ENCODE measurements at places on chromosomes 4 and X.

DNA sequence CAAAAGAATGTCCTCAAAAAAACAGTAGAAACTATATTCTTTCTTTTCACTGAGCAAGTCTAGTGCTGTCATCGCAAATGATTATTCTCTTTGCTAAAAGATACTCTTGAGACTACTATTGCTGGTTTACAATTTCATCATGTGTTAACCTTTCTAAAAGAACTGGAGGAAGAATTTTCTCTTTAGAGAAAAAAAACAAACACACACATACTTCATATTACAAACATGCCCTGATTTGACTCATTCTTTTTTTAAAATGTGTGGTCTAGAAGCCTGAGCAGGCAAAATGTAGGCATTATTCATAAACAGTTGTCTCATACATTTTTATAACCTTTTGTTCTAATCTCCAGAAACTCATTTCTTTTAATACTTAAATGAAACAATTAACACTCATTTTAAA lies 60.6 kb upstream of the FAT4 start:
- DNase-seq, result no peak

DNA sequence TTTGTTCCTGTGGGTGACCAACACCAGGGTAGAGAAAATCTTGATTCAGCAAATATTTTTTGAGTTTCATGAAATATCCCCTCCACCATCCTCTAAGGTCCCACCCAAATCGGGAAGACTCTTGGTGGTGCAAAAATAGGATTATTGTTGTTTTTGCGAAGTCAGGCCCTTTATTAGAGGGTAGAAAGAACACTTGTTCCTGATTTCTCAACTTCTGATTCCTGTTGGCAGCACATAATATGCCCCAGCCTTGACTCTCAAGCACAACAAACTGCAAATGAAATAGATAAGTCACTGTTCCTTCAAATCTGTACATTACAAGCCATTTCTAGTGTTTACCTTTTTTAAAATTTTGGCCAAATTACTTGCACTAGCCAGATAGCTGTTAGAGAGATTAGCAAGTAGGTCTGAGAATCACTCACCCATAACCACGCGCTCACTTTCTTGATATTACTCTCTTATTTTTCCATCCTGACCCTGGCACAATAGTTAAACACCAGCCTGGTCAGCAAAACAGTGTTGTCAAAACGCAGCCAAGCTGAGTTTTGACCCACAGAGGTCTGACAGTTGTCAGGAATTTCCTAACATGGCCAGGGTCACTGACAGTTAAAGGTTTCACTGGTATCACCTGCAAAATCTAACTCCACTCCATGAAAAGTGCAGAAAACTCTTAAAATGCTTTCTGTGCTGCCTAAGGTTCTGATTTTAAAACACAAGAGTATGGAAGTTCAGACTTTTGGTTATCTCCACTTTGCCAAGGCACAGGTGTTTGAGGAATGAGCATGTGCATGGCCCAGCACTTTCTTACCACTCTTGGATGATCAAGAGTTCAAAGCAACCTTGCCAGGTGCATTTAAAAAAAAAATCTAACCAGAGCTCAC lies 69.8 kb downstream of the RBM47 start:
- no peak for DNase-seq

DNA sequence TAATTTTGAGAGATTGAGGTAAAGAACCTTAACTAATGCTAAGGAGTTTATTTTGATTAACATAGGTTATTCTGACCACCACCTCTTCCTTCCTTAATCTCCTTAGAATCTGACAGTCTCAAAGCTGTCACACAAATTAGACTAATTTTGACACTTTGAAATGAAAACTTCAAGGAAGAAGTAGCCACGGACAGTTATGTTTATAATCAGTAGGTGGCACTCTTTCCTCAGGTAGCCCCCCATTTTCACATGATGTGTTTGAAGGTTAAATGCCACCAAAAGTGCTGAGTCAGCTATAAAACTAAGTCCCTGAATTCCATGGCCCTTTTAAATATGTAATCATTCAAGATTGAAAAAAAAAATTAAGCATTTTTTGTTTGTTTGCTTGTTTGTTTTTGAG lies 22.4 kb downstream of the TMEM33 start:
- no peak for DNase-seq

DNA sequence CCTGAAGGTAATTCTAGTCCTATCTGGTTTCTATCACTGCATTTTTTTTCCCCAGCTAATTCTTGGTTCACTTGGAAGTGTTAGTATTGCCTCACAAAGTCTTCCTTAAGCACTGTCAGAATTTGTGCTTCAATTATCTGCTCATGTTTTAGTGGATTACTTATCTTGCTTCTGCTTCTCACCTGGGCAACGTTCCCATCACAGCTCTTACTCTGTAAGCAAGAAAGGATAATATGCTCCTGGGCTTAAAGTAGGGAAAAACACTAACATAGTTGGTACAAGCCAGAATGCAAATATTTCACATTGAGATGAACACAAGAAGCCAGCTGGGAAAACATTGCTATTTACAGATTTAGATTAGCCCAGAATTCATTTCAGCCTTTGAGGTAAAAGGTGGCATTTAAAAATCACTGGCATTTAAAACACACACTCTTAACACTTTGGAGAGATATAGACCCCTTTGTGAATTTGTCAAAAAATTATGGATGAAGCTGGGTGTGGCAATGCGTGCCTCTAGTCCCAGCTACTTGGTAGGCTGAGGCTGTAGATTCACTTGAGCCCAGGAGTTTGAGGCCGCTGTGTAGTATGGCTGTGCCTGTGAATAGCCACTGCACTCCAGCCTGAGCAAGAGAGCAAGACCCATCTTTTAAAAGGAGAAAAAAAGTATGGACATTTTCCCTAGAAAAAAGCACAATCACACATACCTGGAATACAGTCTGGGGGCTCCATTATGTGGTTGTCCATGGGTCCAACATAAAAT lies 6.6 kb upstream of the PTPN13 start:
- no peak for DNase-seq

DNA sequence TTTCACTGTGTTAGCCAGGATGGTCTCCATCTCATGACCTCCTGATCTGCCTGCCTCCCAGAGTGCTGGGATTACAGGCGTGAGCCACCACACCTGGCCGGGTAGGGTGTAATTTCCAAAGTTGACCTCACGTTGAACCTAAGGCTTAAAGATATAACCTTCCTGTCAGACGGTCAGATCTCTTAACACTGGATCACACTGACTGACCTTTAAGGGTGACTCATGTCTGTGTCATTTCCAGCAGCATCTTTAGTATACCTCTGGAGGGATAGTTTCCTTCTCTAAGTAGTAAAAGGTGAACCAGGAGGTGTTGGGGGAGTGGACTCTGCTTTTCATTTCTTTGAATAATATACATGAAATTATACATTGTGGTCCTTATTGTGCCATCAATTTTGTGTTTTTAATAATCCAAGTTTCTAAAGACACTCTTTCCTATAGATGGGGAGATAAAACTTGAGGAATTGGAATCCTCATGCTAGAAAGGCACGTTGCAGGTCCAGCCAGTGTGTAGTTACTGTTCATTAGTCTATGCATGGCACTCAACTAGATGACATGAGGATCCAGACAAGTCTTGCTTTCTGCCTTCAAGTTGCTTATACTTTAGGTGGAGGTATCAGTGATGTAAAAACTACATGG lies 45.7 kb downstream of the ARHGAP10 start:
- DNase-seq, result no peak

DNA sequence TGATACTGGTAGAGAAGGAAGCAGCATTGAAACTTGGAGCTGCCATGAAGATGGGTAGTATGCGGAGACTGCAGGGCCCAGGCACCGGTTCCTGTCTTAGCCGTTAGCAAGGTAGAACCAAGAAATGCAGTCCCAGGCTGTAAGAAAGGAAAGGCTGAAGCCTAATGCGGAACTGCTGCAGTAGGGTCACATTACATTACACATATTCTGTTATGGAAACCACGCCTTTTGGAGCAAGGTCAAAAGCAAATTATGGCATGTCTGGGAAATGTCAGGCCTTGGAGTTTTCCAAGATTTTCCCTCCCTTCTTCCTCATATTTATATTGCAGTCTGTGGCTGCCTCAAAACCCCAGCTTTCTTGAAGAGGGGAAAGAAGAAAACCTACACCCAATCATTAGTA lies 204.8 kb upstream of the RASGEF1B start:
- DNase-seq, result no peak

- DNase-seq, result no peak
Measured at GRCh38 chr4:146132445-146132844, 43.1 kb upstream of the LSM6 start.

DNA sequence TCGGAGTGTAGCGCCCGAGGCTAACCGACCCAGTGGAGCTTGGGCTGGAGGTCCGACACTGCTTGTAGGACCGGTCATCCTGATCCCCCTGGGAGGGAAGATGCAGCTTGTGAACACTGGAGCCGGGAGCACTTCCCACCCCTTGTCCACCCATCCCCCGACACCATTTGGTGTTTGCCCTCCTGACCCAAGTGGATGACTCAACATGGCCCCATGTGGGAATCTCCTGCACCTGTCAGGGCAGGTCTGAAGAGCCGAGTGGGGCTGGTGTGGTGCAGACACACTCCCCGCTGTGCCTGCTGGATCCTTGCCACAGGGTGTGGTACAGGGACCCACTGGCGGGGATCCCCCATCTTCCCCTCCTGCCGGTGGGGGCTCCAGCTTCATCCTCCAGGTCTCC lies 90.0 kb upstream of the AFAP1 start:
- no peak for DNase-seq

DNA sequence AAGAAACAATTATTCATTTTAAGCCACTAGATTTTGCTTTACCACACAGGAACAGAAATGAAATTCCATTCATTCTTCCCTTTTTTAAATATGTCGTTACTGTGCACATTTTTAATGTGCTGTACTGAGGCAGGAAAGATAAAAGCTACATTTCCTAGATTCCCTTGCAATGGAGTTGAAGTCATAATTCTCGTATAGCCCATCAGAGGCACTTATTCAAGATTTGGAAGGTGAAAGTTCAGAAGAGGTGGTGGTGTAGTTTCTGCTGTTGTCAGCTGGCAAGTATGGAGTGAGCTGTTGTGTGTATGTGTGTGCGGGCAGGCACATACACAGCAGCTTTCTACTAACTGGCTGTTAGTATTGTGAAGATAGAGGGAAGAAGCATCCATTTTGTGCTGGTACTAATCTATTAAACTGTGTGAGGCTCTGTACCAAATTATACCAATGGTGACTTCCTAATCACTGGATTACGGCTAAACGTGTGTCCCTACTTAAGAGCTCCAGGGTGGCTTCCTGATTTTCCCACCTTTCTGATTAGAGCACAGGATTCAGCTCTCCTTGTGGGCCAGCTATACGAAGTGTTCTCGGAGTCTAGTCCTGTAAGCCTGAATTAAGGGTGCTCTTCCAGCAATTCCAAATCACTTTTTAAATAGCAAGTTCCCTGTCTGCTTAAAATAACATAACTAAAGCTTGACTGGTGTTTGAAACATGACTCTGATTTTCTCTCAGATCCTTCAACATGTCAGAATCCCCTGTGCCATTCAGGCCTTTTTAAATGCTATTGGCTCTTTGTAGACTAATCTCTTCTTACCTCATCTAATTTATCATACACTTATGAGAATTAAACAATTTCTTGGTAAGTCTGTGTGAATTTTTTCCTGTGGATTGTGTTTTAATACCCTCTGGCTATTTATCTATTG lies 43.8 kb downstream of the PDS5A start:
- no peak for DNase-seq

- DNase-seq, result no peak
Measured at GRCh38 chr4:48752246-48752645, 27.8 kb downstream of the FRYL start.

DNA sequence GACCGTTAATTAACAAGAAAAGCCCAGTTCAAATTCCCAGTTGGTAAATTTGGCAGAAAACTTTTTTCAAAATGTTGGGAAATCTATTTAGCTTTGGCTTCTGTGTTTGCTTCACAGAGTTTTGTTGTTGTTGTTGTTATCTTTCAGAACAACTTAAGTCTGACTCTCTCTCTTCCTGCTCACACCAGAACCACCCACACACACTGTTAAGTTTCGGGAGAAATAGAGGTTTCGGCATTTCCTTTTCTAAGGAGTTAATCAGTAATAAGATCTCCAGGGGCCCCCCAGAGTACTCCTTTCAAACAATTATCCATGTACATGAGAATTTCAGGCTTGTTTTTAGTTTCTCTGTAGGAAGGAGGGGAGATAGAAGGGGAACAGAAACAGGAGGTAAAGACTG lies 106.2 kb upstream of the PTCHD1 start:
- no peak for DNase-seq

DNA sequence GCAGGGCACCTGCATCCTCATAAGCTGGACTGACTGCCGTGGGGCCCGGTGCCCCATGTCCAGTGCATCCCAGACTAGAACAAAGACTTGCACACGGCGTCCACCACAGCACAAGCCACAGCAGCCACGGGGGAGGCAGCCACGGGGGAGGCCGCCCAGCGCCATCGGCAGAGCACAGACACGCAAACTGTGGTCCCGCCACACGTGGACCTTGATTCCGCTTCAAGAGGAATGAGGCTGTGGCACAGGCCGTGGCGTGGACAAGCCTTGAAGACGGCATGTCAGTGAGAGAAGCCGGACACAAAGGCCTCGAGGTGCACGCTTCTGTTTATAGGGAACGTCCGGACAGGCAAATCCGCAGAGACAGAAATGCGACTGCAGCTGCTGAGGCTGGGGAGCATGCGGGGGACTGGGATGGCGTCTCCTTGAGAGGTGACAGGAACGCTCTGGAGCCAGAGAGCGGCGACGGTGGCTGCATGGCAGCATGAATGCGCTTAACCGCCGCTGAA lies 10.1 kb upstream of the CPLX1 start:
- no peak for DNase-seq

DNA sequence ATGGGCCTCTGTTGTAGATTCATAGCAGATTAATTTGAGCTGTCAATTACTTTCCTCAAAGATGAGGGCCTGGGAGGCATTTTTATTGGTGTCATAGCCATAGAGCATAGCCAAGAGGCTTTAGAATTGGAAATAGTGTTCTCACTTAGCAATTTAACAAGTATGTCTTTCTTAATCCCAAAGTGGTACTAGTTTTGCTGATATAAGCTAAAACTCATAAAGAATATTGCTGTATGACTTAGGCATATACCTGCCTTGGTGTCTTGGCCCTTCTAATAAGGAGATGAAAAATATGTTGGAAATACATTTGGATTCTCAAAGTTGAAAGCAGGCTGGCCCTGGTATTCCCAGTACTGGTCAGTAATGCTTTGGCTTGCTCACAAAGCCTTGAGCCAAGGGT lies 221.5 kb upstream of the CXCL13 start:
- DNase-seq, result no peak

- DNase-seq, result no peak
Measured at GRCh38 chr4:73345399-73345975, 58.6 kb upstream of the ALB start.

DNA sequence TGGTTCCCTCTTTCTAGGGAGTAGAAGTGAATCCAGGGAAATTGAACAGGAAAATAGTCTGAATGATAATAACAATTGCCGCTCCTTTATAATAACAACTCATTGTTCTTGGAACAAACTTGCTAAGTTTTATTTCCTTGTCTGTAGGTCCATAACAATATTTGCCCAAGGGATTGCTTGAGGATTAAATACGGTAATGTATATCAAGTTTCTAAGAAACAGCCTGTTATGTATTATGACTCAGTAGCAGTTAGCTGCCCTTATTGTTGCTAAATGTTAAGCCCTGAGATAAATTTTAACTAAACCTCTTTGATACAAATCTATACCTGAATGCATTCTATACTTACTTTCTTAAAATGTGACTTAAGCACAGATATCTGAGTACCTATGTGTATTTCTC lies 215.9 kb upstream of the AADAT start:
- no peak for DNase-seq

Data from activated naive CD4-positive, alpha-beta T cell treated with anti-CD3 and anti-CD28 coated beads, Interleukin-2, amount 50 U/mL, for 16 hours (primary cell).